ENCODE measurements at places on chromosomes 5 and 9. TPM values are rescaled to one million over a fixed set of nuclear protein-coding genes. Genes with fewer than 3 reads are reported as not detected.

The CNTLN gene
- total RNA-seq: 7.6 TPM

The ADRB2 gene
- 79.6 TPM for total RNA-seq

- no peak for DNase-seq
- H3K36me3 ChIP-seq: no peaks in the 10 kb centered on the region
- H3K27me3 ChIP-seq: no peaks in the 10 kb centered on the region
- no peak overlapping the region for H3K4me3 ChIP-seq
- H3K4me1 ChIP-seq: no peaks in the 10 kb centered on the region
- H3K27ac ChIP-seq: no peak overlapping the region
These were observed 581.7 kb upstream of the RIOK2 start for GRCh38 chr5:97764700-97765099.

- H3K4me3 ChIP-seq: no peak overlapping the region
- no peaks in the 10 kb centered on the region for H3K36me3 ChIP-seq
- no peak overlapping the region for H3K27ac ChIP-seq
- DNase-seq: no peak
These were observed 169.2 kb downstream of the HSPA4 start for GRCh38 chr5:133220851-133221674.

GRCh38 chr5:125200866-125201373 lies 454.5 kb upstream of the ZNF608 start:
- H3K27ac ChIP-seq: no peak overlapping the region
- H3K27me3 ChIP-seq: no peaks in the 10 kb centered on the region
- no peak for DNase-seq
- H3K4me3 ChIP-seq: peak overlapping the region; percentile 27

- H3K36me3 ChIP-seq: no peaks in the 10 kb centered on the region
- DNase-seq: no peak
- H3K4me1 ChIP-seq: no peaks in the 10 kb centered on the region
- no peak overlapping the region for H3K4me3 ChIP-seq
- H3K27ac ChIP-seq: no peak overlapping the region
These were observed 53.2 kb upstream of the C9orf72 start for GRCh38 chr9:27626244-27627187.

DNA sequence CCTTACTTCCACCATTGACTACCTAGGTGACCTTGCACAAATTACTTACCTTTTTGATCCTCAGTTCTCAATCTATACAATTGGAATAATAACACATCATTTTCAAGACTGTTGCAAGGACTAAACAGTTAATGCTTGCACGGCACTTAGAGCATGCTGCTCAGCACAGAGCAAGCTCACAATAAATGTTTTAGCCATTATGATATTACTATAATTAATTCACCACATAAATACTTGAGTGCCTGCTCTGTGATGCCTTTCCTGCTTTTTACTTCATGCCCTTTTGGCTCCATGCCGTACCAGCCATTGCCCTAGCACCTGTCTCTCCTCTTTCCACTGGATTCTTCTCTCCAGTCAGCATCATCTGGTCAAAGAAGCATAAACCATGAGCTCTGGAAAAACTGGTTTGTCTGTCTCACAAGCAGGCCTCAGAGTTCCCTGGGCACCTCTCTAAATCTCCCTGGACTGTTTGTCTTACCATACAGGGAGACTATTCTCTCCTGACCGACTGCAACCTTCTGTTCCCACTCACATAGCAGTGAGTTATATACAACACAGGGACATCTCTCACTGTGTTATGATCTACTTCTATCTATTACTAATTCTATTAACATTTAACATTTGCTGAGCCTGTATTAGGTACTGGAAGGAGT lies 260.4 kb upstream of the ADRA1B start:
- no peaks in the 10 kb centered on the region for H3K4me1 ChIP-seq
- no peaks in the 10 kb centered on the region for H3K27me3 ChIP-seq
- H3K27ac ChIP-seq: no peak overlapping the region
- H3K36me3 ChIP-seq: no peaks in the 10 kb centered on the region
- no peak overlapping the region for H3K4me3 ChIP-seq

- H3K36me3 ChIP-seq: no peaks in the 10 kb centered on the region
- H3K27ac ChIP-seq: no peak overlapping the region
- H3K4me3 ChIP-seq: no peak overlapping the region
- H3K4me1 ChIP-seq: no peaks in the 10 kb centered on the region
- H3K27me3 ChIP-seq: no peaks in the 10 kb centered on the region
These were observed 50.2 kb upstream of the ZFAND5 start for GRCh38 chr9:72415163-72415562.

The KIF20A gene
- 2.1 TPM for total RNA-seq

- no peaks in the 10 kb centered on the region for H3K36me3 ChIP-seq
- DNase-seq: peak; percentile 25
- H3K27ac ChIP-seq: no peak overlapping the region
- H3K4me3 ChIP-seq: no peak overlapping the region
These were observed 3.3 kb upstream of the NEURL1B start for GRCh38 chr5:172637740-172638139.

DNA sequence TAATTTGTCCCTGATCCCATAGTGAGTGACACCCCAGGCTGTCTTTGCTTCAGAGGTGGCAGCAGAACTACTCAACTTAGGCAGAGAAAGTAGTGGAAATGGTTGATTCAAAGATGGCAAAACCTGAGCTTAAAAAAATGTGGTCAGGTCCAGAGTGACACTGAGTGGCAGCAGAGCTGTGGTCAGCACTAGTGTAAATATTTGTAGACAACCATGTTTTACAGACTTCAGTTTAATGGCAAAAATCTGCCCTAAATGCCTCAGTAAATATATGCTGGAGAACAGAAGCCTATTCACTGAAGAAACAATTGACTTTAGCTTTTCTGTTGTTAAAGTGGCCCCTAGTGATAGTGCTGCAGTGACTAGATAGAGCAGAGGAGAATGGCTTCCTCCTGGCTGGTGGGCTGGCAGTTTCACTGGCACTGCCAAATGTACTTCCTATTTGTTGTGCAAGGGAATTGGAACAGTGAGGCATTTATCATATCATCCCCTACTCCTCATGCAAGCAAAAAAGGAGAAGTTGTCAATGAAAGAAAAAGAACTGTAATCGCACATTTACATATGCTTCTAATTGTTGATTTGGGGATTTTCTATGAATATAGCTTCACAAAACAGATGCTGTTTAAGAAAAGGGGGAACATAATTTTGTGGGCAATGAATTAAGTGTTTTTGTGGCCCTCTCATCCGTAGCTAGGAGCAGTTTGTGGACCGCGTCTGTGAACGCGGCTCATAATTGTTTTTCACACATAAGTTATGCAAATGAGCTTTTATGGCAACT lies 12.0 kb downstream of the PBX3 start:
- peaks cover 30% of the 10 kb centered on the region for H3K4me1 ChIP-seq
- no peaks in the 10 kb centered on the region for H3K27me3 ChIP-seq
- H3K27ac ChIP-seq: no peak overlapping the region
- peak overlapping the region; percentile 25 for H3K4me3 ChIP-seq
- DNase-seq: no peak
- no peaks in the 10 kb centered on the region for H3K36me3 ChIP-seq
